ENCODE measurements at places on chromosomes 4 and X. TPM values are rescaled to one million over a fixed set of nuclear protein-coding genes. Genes with fewer than 3 reads are reported as not detected.

The POU4F2 gene
- not detected for total RNA-seq

The DRP2 gene
- total RNA-seq = 0.33 TPM

The CENPVL1 gene
- not detected for total RNA-seq

The MED14 gene
- total RNA-seq = 31.4 TPM

The CT55 gene
- total RNA-seq = not detected

The SMIM10L2A gene
- total RNA-seq = 1.3 TPM

The PLK4 gene
- 5.2 TPM for total RNA-seq

The GRK4 gene
- total RNA-seq = 6.3 TPM

The FANCB gene
- total RNA-seq = 2.6 TPM

The CDS1 gene
- total RNA-seq = not detected

The ZMAT1 gene
- total RNA-seq = 2.4 TPM

The TLR3 gene
- total RNA-seq = 2.9 TPM

The ANK2 gene
- 9.4 TPM for total RNA-seq

The PDLIM3 gene
- total RNA-seq = 42.5 TPM

The RENBP gene
- 9.8 TPM for total RNA-seq

The TEX13B gene
- total RNA-seq = not detected

The IL2 gene
- total RNA-seq = not detected

The POLN gene
- 2.0 TPM for total RNA-seq

The PCDH18 gene
- 1.1 TPM for total RNA-seq

The UGT2A1 gene
- total RNA-seq = 0.33 TPM

The MRPL1 gene
- 35.6 TPM for total RNA-seq

The CCDC158 gene
- not detected for total RNA-seq

The PABPC1L2A gene
- not detected for total RNA-seq

The NPY5R gene
- total RNA-seq = not detected

The MAGED1 gene
- total RNA-seq = 261 TPM

The ATP5ME gene
- 97.7 TPM for total RNA-seq

The FGF5 gene
- 0.29 TPM for total RNA-seq

The CCDC110 gene
- 0.19 TPM for total RNA-seq

The FMR1NB gene
- total RNA-seq = not detected

The MAGEA12 gene
- total RNA-seq = not detected

The JAKMIP1 gene
- total RNA-seq = not detected

The HPSE gene
- 3.3 TPM for total RNA-seq

The ADAM29 gene
- total RNA-seq = not detected

The BGN gene
- 71.8 TPM for total RNA-seq

The MAGEA8 gene
- total RNA-seq = not detected
